ENCODE measurements at places on chromosomes 2 and 18.

GRCh38 chr2:60391649-60392375, 161.6 kb downstream of the BCL11A start:
- no peak for DNase-seq

- DNase-seq: no peak
Measured at GRCh38 chr2:62354771-62355561, 151.0 kb downstream of the TMEM17 start.

- no peak for DNase-seq
Measured at GRCh38 chr2:25853038-25853638, 25.1 kb downstream of the ASXL2 start.

- no peak for DNase-seq
Measured at GRCh38 chr18:33184958-33185357, 255.6 kb downstream of the CCDC178 start.

- DNase-seq: no peak
Measured at GRCh38 chr2:128388499-128388941, 69.9 kb upstream of the HS6ST1 start.

GRCh38 chr2:25548601-25549000, 124.8 kb downstream of the DTNB start:
- DNase-seq: no peak

- DNase-seq: no peak
Measured at GRCh38 chr2:238868616-238869292, 20.9 kb downstream of the TWIST2 start.

DNA sequence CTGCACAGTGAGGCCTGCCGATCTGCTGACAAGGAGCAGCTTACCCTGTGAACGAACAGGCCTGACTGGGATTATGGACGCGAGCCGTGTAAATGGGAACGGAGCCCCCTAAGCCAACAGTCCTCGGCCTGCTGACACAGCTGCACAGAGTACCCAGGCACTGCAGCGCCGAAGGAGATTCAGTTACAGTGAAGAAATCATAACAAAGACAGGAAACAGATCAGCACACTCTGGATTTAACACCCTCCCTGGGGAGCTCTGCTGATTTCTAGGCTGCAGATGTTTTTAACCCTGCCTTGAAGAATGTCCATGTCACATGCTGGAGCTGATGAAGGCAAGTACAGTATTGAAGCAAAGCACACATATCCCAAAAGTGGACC, 43.4 kb downstream of the COLEC12 start:
- no peak for DNase-seq

- DNase-seq: no peak
Measured at GRCh38 chr2:223669453-223670225, 67.5 kb upstream of the SCG2 start.

- DNase-seq: no peak
Measured at GRCh38 chr18:69838620-69839411, 108.9 kb downstream of the CD226 start.

DNA sequence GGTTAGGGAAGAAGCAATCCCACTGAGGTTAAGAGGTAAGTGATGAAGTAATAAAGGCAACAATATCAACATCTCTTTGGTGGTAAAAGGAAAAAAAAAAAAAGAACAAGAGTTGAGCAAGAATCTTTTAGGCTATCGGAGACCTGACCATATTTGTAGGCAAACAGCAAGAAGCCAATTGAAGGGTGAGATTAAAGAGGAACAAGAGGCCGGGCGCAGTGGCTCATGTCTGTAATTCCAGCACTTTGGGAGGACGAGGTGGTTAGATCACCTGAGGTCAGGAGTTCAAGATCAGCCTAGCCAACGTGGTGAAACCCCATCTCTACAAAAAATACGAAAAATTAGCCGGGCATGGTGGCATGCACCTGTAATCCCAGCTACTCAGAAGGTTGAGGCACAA, 11.3 kb downstream of the VPS54 start:
- DNase-seq: no peak
